ENCODE measurements at places on chromosomes 3 and 15.

DNA sequence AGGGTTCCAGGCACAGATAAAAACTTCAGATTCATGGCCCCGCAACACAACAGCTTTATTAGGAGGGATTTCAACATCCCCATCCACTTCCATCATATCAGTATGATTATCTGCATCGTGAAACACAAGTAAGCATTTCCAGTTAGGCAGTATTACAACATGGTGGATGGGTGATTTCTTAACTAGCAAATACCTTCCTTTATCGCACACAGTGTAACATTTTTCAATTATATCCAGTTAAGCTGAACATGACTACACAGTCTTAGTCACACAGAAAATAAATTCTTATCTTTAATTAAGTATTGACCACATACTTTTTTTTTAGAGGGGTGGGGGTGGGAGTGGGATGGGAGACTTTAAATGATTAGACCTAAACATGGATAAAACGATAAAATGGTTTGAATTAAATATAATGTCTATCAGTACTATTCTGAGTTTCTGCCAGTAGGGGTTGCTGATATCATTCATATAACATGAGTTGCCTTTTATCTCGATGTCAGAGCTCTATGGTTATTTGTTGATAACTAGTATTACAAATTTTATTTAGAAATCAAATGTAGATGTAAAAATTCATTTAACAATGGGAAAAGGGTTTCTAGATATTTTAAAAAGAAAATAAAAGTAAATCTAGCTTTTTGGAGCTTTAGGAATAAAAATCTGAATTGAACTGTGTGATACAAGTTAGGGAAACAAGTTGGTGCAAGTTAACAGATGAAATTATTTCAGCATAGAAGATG lies 146.6 kb downstream of the TBL1XR1 start:
- peak; percentile 16 for DNase-seq

DNA sequence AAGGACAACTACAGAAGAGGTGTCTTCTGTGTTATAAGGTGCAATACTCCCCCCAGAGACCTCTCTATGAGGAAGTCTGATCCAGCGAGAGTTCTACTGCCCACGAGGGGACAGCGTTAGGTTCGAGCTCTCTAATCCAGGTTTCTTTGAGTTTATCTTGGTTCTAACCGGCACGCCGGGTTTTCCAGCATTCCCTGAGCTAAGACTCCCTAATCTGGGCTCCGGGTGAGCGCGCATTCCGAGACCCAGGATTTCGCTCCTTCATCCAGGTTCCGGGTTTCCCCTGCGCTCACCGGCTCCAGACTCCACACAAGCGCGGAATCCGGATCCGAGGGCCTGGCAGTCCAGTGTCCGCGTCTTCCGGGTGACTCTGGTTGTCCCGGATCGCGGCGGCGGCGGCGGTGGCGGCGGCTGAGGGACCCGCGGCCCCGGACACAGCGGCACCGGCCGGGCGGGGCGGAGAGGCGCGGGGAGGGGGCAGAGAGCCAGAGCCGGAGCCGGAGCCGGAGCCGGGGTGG lies at the start of gene ZNF609:
Gene ZNF609 (plus strand): TSS at position 373 of the 518 bp plus-strand sequence. CDS start 38,842 bp downstream, outside the sequence.
- peak; percentile 83 for DNase-seq

DNA sequence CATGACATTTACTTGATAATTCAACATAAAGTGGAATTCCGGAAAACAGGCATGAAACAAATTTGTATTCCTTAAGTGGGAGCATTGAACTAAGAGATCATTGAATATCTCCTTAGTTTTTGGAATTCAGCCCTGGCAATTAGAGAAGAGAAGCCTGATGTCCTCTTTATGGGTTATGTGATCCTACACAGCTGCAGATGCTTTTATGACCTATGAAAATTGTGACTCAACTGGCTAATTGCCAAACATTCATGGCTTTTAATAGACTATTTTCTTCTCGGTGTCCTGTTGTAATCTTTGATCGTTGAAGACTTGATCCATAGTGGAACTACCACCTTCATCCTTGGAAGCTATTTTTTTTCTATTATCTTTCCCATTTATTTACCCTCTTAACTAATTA lies 46.1 kb downstream of the AGBL1 start:
- DNase-seq: no peak

DNA sequence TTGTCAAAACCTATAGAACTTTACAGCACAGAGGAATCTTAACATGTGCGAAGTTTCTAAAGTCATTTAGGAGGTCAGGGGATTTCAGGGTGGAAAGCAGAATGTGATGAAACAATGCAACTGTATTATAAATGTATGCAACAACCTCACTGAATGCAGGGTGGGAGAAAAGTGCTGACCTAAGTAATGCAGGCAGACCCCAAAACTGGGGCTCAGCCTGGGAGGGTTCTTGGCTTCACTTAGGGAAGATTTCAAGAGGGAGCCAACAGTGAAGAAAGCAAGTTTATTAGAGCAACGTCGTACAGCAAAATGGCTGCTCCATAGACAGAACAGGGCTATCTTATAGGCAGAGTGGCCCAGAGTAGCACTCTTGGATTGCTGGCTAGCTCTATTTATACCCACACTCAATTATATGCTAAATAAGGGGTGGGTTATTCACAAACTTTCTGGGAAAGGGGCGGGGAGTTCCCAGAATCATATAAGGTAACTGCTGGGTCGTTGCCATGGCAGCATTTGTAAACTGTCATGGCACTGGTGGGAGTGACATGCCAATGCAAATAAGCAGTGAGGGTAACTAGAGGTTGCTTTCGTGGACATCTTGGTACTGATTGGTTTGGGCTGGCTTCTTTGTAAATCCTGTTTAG lies 14.2 kb upstream of the CAND2 start:
- peak; percentile 53 for DNase-seq

DNA sequence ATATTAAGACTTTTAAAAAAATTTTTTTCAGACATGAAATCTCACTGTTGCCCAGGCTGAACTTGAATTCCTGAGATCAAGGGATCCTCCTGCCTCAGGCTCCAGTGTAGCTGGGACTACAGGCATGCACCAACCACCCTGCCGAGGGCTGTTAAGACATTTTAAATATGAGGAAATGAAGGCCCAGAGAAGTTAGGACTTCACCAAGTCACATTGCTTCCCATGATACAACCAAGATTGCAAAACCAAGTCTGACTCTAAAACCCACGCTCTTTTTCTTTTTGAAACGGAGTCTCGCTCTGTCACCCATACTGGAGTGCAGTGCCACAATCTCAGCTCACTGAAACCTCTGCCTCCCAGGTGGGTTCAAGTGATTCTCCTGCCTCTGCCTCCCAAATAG lies 28.0 kb downstream of the PTPN9 start:
- no peak for DNase-seq

DNA sequence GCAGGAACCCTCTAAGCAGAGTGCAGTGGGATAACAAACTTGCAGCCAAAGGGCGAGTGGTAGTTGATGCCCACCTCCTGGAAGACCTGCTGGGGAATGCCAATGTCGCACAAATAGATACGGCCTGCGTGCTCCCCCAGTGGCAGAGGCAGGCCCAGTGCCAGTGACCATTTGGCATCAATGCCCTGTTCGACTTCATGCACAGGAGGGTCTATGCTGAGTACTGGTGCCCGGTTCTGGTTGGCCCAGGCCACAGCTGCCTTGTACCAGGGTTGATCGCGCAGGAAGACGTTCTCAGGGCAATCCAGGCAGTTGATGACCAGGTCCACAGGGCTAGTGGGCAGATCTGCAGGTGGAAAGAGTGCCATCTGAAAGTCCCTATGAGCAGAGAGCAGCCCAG lies 17.0 kb downstream of the CLK3 start:
- DNase-seq: no peak

- no peak for DNase-seq
Observed at GRCh38 chr3:13644341-13645117, 95.6 kb downstream of the FBLN2 start.

- no peak for DNase-seq
Observed at GRCh38 chr3:24069045-24069444, 124.0 kb downstream of the NR1D2 start.

GRCh38 chr3:14175383-14176037 lies 2.9 kb downstream of the XPC start:
- no peak for DNase-seq

GRCh38 chr3:37132334-37132733 lies 42.0 kb downstream of the LRRFIP2 start:
- DNase-seq: no peak

- no peak for DNase-seq
Observed at GRCh38 chr3:195059006-195059350, 212.0 kb downstream of the XXYLT1 start.

- peak; percentile 66 for DNase-seq
Observed at GRCh38 chr3:45043728-45044299, 17.7 kb downstream of the CLEC3B start.

DNA sequence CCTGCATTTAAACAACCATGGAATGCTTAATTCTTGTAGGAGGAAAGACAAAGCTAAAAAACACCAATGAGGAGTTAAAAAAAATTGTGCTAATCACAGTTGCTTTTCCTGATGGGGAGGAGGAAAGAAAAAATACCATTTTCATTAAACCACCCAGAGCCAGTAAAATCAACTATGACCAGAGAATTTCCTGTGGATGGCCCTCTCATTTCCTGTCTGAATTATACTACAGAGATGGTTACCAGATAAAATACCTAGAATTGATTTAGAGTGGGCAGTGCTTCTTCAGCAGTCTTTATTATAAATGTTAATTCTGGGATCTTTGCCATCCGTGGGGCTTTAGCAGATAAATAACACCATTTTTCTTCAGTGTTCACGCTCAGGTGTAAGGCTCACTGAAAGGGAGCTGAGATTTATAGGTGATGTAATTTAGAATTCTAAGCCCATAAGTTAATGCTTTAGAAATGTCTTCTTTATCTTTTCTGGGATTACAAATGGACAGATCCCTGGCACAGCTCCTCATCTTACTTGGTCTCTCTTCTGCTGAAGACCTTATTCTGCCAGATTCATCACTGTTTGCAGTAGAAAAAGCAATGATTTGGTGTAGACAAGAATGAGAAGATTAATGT lies 37.9 kb downstream of the RETNLB start:
- no peak for DNase-seq

- no peak for DNase-seq
Observed at GRCh38 chr15:96334017-96334704, 3.7 kb downstream of the NR2F2 start.

GRCh38 chr3:38890426-38890825 lies 74.4 kb upstream of the SCN10A start:
- no peak for DNase-seq

DNA sequence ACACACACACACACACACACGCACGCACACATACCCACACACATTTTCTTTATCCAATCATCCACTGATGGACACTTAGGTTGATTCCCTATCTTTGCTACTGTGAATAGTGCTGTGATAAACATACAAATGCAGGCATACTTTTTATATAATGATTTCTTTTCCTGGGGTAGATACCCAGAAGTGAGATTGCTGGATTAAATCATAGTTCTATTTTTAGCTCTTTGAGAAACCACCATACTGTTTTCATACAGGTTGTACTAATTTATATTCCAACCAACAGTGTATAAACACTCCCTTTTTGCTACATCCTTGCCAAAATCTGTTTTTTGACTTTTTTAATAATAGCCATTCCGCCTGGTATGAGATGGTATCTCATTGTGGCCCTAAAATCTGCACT lies 94.5 kb upstream of the GK5 start:
- DNase-seq: no peak

DNA sequence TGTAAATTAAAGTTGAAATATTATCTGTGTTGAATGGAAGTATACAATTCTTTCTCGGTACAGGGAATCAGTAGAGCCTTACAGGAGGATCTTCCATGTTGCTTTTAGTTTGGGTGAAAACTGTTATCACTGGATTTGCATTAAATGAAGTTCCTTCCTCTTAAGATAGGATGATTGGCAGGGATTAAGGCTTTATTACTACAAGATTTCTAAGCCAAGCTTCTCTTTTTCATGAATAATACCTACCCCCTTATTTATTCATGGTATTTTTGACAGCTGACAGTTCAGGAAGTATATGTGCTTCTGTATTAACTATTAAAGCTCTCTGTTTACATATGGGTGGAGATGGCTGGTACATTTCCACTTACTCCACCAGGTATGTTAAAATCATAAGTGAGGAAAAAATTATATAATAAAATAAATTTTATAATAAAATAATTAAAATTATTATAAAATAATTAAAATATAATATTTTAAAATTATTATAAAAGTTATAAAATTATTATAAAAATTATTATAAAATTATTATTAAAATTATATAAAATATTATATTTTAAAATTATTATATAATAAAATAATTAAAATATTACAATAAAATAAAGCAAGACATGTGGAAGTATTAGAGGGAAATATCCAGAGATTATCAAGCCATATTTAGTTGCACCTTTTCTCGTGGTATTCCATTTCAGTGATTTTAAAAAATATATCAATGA lies 332.9 kb downstream of the ROBO2 start:
- no peak for DNase-seq

- DNase-seq: no peak
Observed at GRCh38 chr3:187713504-187713903, 11.1 kb upstream of the RTP2 start.

DNA sequence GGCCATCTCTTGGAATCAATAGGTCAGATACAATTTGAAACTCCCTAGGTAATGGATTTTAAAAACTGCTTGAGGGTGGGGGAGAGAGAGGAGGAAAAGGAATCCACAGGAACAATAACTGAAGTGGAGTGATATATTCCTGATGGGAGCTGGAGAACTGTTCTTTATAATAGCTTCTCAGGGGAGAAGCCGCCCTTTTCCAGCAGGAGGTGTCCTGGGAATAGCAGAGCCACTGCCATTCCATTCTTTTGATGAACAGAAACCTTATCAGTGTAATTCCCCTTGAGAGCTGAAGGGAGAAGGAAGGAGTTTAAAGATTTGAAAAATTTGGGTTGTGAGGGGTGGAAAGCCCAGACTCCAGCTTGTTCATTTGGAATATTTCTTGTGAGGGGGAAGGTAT lies 504.9 kb upstream of the DPH6 start:
- DNase-seq: no peak

DNA sequence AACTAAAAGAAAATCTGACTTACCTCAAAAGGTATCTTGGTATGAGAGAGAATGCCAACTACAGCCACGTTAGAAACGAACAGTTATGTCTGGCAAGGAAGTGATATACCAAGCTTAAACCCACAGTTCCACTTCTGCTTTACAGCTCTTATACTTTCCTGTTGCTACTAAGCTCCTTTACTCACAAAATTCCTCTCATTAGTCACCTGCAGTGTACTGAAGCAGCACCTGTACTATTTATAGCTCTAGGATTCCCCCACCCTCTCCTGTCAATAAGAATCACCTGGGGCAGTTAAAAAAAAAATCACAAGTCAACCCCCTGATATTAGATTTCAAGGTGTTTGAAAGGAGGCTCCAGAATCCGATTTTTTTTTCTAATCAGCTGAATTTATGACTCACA lies 2.9 kb upstream of the TMEM266 start:
- no peak for DNase-seq

Measured in AG04450 (cell line).